CD4-positive, alpha-beta T cell (primary cell): ENCODE measurements at places on chromosomes 13 and 19.

DNA sequence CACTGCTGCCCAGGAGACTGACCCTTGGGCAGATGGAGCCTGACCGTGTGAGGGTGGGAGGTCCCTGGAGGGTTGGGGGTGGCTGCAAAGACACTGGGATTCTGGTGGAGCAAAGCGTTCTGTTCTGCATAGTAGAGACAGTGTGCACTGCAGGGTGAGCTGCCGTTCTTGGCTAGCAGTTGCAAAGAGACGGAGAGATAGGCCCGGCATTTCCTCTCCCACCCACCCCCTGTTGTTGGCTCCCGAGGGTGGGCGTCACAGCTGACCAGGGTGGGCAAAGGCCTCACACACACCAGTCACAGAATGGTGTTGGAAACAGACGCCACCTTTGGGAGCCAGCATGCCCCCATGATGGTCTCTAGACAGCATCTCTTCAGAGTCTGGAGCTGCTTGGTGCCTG lies 11.4 kb downstream of the TMEM255B start:
- DNase-seq, result no peak

GRCh38 chr13:99412856-99413255 lies 88.4 kb upstream of the TM9SF2 start:
- no peak for DNase-seq

GRCh38 chr13:48748681-48749080 lies 95.0 kb downstream of the CYSLTR2 start:
- DNase-seq, result no peak

DNA sequence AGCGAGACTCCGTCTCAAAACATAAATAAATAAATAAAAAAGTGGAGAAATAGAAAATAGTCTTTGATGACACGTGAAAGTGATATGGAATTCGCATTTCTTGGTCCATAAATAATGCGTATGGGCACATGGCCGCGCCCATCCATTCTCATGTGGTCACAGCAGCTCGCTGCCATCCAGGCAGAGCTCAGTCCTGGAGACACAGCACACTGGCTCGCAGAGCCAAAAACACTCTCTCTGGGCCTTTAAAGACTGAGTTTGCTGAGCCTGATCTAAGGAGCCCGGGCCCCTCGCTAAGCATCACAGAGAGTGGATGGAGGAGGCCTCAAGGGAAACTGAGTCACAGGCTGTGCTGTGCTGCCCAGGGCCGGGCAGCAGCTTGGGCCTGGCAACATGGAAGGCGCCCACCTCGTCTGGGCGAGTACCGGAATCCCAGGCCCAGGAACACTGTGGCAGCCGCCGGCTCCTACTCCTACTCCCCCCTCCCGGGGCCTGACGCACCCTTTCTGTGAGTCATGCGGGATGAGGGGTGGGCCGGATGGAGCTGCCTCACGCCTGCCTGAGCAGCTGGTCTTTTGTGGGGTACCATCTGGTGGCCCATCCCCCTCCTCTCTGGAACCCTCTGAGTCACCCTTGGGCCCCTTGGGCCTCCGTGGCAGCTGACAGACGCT lies 28.9 kb upstream of the CACTIN start:
- no peak for DNase-seq
